H1 (cell line): ENCODE measurements at places on chromosomes 13 and 19. TPM values are rescaled to one million over a fixed set of nuclear protein-coding genes. Genes with fewer than 3 reads are reported as not detected.

Gene SPINT2
- total RNA-seq: 296 and 303 TPM in 2 replicates

- H3K4me1 ChIP-seq: peaks cover 14% of the 10 kb centered on the region
- H3K4me3 ChIP-seq: no peak overlapping the region
- no peak for DNase-seq
- H3K36me3 ChIP-seq: no peaks in the 10 kb centered on the region; the same call in 1 of the 2 replicates
- H3K27ac ChIP-seq: no peak overlapping the region
These were observed 6.1 kb downstream of the KDM4B start for GRCh38 chr19:4974880-4975469.

DNA sequence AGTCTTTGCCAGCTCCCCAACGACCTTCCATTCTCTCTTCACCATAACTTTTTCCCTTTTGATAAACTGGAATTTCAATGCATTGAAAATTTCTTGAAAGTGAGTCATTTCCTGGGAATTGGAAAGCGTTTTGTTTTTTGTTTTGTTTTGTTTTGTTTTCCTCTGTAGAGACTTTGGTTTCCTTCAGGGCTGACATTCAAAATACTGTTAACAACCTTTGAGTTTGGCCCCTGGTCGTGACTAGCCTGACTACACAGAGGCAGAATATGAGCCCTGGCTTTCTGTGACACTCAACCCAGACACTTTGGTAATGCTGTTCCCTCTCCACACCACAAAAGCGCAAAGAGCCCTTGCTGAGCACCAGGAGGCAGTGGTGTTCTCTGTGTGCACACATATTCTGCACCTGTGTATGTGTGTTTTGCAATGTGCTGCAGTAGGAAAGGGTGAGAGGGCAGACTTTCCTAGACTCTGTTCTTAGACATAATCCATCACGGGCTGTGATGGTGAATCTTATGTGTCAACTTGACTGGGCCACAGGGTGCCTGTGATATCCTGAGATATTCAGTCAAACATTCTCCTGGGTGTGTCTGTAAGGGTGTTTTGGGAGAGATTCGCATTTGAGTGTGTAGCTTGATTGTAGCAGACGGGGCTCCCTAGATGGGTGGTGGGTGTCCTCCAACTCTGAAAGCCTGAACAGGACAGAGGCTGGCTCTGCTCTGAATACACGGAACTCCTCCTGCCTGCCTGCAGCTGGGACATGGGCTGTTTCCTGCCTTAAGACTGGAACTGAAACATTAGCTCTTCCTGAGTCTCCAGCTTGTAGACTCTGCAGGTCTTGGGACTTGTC, 29.5 kb upstream of the ANKRD10 start:
- H3K36me3 ChIP-seq: no peaks in the 10 kb centered on the region
- no peak overlapping the region for H3K27ac ChIP-seq
- no peak overlapping the region for H3K4me3 ChIP-seq
- no peaks in the 10 kb centered on the region for H3K27me3 ChIP-seq
- H3K4me1 ChIP-seq: no peaks in the 10 kb centered on the region

DNA sequence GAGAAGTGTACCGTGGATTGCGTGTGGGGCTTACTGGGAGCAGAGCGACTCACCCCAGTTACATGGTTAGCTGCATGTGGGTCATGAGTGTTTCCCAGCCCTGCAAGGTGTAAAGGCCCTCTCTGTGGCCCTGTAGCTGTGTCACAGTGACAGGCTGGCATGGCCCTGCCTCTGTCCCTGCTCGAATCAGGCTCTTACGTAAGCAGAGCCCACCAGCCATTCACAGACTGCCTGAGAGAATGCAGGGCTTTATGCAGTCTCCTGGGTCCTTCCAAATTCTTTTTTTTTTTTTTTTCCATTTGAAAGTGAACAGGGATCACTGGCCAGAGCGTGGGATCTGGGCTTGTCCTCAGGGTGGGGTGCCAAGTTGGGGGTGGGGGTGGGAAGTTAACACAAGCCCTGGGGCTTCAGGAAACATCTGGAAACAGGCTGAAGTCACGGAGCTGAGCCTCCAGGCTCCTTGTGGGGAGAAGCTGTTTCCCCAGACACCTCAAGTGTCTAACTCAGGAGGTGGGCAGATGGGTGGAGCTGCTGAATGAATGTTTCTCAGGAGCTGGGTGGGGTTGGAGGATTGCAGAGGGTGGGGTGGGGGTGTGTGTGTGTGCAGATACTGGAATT, 13.4 kb downstream of the TECR start:
- no peak for DNase-seq
- no peak overlapping the region for H3K4me3 ChIP-seq
- H3K4me1 ChIP-seq: peaks cover 3% of the 10 kb centered on the region; the same call in 1 of the 2 replicates
- H3K36me3 ChIP-seq: no peaks in the 10 kb centered on the region
- H3K27me3 ChIP-seq: no peaks in the 10 kb centered on the region
- no peak overlapping the region for H3K27ac ChIP-seq

- H3K36me3 ChIP-seq: no peaks in the 10 kb centered on the region
- peaks cover 81% of the 10 kb centered on the region for H3K27me3 ChIP-seq
- no peak for DNase-seq
- H3K27ac ChIP-seq: no peak overlapping the region
- peaks cover 15% of the 10 kb centered on the region for H3K4me1 ChIP-seq
These were observed 37.9 kb downstream of the SOX1 start for GRCh38 chr13:112104881-112105234.

DNA sequence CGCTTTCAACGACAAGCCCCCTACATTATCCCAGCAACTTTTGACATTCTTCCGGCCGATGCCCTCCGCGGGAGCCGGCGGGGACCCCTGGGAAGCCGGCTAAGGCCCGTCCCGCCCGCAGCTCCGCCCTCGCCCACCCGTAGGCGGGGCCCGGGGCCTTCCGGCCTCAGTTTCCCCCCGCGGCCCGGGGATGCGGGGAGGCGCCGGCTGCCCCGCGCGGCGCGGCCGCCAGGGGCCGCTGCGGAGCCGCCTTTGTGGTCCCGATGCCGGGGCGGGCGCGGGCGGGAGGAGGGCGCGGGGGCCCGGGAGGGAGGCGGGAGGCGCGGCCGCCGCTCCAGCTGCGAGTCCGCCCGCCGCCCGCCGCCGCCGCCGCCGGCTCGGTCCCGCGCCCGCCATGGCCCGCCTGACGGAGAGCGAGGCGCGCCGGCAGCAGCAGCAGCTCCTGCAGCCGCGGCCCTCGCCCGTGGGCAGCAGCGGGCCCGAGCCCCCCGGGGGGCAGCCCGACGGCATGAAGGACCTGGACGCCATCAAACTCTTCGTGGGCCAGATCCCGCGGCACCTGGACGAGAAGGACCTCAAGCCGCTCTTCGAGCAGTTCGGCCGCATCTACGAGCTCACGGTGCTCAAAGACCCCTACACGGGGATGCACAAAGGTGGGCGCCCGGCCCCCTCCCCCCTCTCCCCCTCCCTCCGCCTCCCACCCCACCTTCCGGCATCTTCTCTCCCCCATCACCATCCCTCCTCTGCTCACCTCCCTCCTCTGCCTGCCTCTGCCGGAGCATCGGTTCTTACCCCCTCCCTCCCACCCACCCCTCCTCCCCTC, at the start of gene CELF5:
Gene CELF5, plus strand, starts transcription at position 316 of the 823 bp plus-strand sequence. Its CDS starts 79 bp downstream, at position 395.
- peaks cover 6% of the 10 kb centered on the region for H3K4me1 ChIP-seq
- no peaks in the 10 kb centered on the region for H3K36me3 ChIP-seq
- no peak for DNase-seq
- peak within 1 kb of the TSS; percentile 80 for H3K4me3 ChIP-seq

DNA sequence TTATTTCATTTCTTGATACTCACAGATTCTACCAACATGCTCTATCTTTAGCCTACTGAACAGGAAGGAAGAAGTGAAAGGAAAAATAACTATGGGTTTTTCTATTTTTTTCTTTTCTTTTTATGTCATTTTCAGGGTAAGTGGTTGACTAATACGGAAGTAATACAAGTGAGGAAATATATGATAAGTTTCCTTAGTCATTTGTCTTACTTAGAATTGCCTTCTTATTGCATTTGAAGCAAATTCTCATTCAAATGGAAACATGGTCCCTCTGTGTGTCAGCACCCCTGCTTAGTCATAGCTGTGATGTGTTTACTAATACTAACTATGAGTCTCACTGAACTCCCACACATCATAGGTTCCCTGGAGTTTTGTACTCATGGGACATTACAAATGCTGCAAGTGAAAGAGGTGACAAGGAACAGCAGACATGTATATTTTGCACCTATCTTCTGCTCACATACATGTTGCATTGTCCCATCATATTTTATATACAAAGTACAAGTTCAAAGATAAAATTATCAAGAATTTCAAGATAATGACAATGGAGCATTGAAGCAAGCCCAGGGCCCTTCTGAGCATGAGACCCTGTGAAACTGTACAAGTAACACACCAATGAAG, 60.1 kb downstream of the DCT start:
- H3K4me1 ChIP-seq: no peaks in the 10 kb centered on the region
- DNase-seq: no peak
